ENCODE measurements at places on chromosomes 3 and 15. TPM values are rescaled to one million over a fixed set of nuclear protein-coding genes. Genes with fewer than 3 reads are reported as not detected.

AADAC gene
- 0.12 TPM for total RNA-seq

BSN gene
- 1.5 TPM for total RNA-seq

SNX22 gene
- total RNA-seq, result 1.7 TPM

TMEM43 gene
- 57.5 TPM for total RNA-seq

CD96 gene
- 2.6 TPM for total RNA-seq

TMCC1 gene
- 35.9 TPM for total RNA-seq

ITGB5 gene
- total RNA-seq, result 68.1 TPM

OCA2 gene
- total RNA-seq, result 10.6 TPM

SLC28A1 gene
- total RNA-seq, result 6.6 TPM

KLHL25 gene
- total RNA-seq, result 16.2 TPM

HYAL3 gene
- 3.7 TPM for total RNA-seq

LRRN1 gene
- total RNA-seq, result 8.3 TPM
